ENCODE measurements at places on chromosomes 1 and 21.

DNA sequence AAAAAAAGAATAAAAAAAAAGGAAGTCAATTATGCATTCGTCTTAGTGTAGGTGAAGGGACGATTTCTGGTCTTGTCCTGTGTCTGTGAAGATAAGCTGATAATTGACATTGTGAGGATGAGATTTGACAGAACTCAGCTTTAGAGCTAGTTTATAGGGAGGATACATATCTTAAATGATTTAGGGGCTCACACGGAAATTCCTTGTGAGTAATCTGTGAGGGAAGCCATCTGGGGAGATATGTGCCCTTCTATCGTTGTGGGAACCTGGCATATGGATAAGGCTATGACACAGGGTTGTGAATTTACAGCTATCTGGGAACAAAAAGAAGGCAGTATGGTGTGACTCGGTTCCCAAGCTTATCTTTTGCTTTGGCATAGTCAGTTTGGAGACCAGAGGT, 71.1 kb downstream of the RABGAP1L start:
- no peak for DNase-seq

GRCh38 chr1:179968284-179968993, 13.8 kb downstream of the CEP350 start:
- no peak for DNase-seq

GRCh38 chr1:17833661-17834501, 78.7 kb downstream of the ACTL8 start:
- no peak for DNase-seq

DNA sequence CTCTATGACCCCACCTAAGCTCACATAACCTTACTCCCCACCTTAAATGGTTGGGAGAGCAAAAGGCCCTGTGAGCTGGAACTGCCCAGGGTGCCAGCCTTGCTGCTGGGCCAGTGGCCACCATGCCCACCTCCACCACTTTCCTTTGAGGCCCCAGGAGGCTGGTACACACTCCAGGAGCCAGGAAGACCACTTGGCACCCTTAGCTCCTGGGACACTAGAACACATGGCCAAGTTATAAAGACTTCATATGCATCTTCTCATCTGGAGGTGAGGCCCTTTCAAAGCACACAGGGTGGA, 21.9 kb downstream of the CAPZB start:
- no peak for DNase-seq

- no peak for DNase-seq
These were observed 16.4 kb downstream of the LDLRAD1 start for GRCh38 chr1:54001591-54001990.

DNA sequence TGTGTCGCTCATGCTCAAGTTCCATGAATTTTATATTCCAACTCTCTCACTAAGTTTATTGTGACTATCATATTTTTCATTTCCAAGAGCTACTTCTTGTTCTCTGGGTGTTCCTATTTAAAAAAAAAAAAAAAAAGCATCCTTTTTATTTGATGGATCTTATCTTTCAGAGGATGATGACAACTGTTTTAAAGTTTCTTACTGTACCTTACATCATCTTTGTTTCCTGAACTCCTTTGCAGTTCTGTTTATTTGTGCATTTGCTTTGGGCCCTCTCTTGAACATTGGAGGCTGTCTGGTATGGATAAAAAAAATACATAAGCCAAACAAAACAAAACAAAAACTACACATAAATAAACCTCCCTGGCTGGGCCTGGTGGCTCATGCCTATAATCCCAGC, 32.1 kb upstream of the FAM20B start:
- no peak for DNase-seq

DNA sequence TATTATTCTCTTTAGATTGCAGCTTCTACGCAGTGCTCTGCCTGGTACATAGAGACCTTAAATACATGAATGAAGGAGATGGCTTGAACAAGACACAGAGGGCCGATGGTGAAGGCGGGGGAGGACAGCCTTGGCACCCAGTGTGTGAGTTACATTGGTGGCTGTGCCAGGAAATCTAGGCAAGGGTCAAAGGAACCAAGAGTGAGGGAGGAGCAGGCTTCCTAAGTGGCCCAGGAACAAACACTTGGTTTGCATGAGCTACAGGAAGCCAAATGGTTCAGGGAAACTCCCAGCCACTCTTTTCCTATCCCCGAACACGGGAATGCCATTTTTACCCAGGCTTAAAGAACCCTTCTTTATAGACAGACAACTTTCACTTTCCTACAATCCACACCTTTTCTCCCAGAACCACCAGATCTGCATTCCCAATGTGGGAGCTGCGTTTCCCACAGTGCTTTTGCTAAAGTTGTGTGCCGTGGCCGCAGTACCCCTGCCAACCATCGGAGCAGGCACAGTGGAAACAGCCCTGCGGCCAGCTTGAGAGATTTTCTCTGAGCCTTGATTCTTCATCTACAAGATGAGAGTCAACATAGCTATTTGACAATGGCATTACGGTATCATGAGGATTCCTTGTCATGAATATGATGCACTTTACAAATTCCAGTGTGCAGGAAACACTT, 3.5 kb upstream of the CLEC20A start:
- DNase-seq = peak; percentile 27

DNA sequence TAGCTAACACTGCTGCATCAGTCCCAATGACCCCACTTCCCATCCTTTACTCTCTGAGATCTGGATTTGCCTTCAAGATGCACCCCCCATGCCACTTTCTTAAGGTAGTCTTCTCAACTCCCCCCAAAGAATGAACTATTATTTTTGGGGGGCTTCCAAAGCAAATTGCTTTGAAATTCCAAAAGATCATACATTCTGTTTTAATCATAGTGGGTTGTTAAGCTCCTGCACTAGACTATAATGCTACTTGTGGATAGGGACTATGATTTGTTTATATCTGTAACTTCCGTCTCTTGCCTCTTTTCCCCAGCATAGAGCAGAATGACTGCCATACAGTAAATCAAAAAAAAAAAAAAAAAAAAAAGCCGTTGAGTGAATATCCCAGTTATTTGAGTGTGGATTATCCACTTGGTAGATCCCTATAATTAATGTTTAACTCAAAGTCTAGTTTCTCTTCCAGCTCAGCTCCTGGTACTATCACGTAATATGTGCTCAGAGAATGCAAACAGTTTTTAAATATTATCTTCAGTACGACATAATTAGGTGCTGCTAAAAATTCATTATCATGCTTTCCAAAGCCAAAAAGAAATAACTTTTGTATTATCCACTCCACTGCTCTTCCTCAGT, 26.9 kb downstream of the KIRREL1 start:
- no peak for DNase-seq

- DNase-seq = no peak
These were observed 22.9 kb upstream of the IKBKE start for GRCh38 chr1:206447422-206447765.

- no peak for DNase-seq
These were observed 85.5 kb downstream of the PGBD5 start for GRCh38 chr1:230340526-230341161.

GRCh38 chr1:23108918-23109533, 59.6 kb downstream of the LUZP1 start:
- no peak for DNase-seq

GRCh38 chr1:93798291-93798690, 80.7 kb downstream of the DNTTIP2 start:
- peak; percentile 35 for DNase-seq

DNA sequence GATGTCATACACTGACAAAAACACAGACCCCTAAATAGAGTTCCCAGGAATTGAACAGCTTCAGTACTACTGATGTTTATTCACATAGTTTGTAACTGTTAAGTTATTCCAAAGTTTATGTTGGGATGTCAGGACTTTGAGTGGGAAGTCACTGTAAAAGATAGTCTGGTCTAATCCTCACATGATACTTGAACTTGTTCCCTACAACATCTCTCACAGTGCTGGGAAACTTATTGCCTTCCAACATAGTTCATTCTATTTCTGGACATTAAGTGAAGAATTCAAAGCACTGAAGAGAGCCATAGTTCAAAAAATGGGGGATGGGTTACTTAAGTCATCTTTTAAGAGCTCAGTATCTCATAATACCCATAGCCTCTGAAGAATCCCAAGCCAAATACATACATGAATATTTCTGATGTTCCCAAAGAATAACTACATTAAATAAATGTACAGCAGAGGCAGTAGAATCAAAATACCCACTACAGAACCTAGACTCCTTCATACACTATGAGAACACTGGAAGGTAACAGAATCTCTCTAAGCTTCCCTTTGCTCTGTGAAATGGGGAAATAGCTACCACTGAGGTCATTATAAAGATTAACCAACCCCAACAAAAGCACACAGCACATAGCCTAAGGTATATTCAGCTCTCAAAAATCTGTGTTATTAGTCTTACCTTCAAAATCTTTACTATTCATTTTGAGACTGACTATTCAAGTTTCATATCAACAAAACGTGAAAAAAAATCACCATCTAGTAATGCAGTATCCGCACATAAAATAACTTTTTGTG, 81.4 kb downstream of the ESRRG start:
- no peak for DNase-seq

DNA sequence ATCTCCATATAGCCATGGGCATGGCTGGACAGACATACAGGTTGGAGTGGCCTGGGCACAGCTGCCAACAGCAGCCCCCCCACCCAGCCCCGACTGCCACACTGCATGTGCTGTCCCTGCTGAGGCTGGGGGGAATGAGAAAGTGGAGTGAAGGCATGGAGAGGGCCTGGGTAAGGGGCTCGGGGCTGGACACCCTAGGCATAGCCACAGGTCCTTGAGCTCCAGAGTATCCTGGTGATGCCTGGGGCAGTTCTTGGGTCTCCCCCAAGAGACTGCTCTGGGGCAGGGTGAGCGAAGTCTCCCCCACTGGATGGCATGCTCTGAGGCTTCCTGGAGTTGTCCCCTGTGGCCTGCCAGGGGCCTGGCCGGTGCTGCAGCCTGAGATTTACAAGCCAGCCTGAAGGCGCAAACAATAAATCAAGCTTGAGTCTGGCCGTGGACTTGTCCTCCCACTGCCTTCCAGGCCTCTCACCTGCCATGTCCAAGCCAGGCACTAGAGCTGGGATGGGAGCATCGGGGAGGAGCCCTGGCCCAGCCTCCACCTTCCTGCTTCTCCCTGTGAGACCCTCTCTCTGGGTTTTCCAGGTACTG, 53.6 kb downstream of the FOXO6 start:
- peak; percentile 58 for DNase-seq

DNA sequence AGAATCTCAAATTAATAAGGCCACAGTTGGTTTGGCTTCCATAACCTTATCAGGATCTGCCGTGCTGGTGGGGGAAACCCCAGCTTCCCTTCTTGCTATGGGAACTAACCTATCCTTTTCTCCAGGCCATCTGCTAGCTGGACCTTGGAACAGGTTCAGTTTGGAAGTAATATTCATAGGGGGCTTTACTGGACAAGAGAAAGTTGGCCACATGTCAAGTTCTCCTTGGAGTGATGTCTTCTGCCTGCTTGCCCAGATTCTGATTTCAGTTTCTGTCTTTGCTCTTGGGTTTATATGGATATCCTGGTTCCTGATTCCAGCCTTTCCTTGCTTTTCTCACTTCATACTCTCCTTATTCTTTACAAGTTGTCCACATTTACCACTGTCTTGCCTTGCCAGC, 279.6 kb downstream of the ASTN1 start:
- no peak for DNase-seq

GRCh38 chr1:63368131-63368530, 704 bp downstream of the ALG6 start:
- DNase-seq = no peak

GRCh38 chr1:32716312-32717148, 14.0 kb upstream of the SYNC start:
- peak; percentile 97 for DNase-seq

DNA sequence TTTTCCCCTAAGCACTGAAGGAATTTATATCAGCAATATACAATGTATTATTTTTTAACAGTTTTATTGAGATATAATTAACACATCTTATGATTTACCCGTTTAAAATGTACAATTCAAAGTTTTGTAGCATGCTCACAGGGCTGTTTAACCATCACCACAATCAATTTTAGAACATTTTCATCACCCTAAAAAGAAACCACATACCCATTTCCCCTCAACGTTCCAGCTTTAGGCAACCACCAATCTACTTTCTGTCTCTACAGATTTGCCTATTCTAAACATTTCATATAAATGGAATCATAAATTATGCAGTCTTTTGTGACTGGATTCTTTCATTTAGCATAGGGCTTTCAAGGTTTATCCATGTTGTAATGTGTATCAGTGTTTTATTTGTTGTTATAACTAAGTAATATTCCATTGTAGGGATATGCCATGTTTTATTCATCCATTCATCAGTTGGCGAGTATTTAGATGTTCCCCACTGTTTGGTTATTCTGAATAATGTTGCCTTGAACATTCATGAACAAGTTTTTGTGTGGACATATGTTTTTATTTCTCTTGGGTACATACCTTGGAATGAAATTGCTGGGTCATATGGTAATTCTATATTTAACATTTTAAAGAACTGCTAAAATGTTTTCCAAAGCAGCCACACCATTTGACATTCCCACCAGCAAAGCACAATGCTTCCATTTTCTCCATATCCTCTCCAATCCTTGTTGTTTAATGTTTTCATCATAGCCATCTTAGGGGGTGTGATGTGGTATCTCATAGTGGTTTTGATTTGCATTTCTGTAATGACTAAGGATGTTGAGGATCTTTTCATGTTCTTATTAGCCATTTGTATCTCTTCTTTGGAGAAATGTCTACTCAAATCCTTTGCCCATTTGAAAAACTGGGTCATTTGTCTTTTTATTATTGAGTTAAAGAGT, 188.5 kb downstream of the TM2D1 start:
- DNase-seq = no peak

DNA sequence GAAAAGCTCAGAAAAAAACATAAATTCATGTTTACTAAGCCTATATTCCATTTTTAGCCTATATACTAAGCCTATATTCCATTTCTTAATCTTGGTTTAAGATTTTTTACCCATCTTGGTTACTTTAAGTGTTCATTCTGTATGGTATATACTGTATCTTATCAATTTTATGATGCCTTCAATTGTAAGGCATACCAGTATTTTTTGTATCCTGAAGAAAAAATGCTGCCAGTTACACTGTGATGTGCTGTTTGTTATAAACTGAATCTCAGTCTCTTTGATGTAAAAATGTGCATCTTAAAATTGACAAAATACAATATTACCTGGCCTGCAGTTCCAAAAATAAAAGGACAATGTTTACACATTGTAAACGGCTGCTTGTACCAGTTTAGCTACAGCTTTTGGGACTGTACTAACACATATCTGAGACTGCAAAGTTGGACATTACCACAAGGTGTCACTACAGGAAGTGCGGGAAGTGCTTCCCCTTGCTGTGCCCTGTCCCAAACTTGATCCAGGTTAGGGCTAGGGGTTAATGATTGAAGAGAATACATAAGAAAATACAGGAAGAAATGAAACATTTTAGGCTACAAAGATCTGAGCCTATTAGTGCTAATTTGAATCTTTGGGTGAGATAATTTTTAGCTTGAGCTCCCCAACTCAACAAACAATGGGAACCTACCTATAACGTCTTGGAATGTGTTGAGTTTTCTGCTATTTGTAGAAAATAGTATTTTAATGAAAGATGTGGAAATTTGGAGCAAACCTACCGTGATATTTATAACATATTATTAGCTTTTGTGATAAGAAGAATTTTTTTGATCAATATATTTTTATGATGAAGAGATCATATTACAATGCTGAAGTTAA, 108.9 kb downstream of the LBR start:
- peak; percentile 42 for DNase-seq

Data from T47D (cell line).